ENCODE measurements at places on chromosomes 3 and 15.
A peak's percentile ranks its signal among the peaks of the same experiment; 100 is the strongest.

- no peak for DNase-seq
These were observed 2.9 kb downstream of the NR2C2 start for GRCh38 chr3:14950274-14950673.

GRCh38 chr3:61669203-61669602 lies 107.8 kb downstream of the PTPRG start:
- no peak for DNase-seq

GRCh38 chr15:66214246-66214645 lies 39.3 kb downstream of the MEGF11 start:
- no peak for DNase-seq

DNA sequence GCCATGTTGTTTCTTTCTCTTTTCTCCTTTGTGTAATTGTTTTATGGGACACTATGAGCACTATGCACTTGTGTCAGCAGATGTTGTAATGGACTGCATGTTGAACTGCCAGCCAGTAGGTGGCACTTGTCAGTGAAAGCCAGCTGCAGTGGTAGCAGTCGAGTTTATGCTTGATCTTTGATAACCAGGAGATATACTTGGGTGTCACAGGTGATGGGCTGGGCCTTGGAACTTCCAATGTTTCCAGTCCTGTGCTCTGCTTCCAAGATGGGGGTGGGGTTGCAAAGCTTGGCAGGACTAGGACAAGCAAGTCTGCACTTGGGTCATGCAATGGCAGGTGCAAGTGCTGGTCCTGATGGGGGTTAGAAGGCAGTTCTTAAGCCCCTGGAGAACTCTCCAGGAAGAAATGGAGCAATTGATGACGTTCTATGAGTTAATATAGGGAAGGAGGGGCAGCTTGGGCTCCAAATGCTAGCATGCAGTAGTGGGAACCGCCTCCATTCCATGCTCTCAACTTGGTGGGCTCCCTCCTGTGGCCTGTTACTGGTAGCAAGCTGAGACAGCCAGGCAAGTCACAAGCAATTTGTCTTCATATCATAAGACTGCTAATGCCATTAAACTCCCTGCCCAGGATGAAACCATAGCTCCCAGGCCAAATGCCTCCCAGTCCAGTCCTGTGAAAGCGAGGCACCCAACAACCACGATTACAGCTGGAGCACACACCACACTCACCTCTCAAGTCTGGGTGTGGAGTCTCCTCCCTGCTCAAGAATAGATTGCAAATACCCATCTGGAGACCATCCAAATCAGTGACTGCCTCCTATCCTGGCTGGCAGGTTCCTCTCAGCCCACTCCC lies 287.2 kb downstream of the CGGBP1 start:
- DNase-seq: no peak

- no peak for DNase-seq
These were observed 13.5 kb downstream of the OSBPL10 start for GRCh38 chr3:31967592-31967991.

DNA sequence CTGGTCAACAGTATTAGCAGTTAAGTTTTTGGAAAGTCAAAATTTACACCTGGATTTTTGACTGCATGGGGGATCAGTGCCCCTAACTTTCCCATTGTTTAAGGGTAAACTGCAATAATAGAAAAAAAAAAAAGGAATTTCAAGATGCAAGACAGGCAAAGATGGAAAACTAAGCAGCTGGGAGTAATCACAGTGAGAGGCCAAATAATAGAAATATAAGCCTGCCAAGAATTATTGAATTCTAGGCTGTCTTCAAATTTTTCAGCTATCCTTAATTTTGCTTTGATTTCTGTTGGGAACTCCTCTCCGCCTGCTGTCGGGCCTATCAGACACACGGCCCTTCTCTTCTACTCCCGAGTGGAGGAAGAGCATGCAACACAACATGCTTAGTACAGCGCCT lies 215.5 kb upstream of the LMCD1 start:
- no peak for DNase-seq

- no peak for DNase-seq
These were observed 211.4 kb downstream of the NR1D2 start for GRCh38 chr3:24156466-24156865.

DNA sequence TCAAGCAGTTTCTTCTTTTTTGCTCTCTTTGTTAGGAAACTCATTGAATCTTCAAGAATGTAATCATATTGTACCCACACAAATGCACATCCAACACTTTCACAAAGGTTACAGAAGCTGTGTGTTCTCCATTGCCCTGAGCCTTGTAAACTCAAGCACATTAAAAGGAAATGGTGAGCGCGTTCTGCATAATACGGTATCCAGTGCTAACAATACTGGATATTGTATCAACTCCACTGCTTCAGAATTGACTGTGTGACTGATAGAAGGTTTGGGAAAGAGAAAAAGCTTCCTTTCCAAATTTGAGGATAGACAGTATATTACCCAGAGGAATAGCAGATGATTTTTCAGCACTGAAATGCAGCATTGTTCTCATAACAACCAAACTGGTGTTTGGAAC lies 268.9 kb upstream of the RBMS3 start:
- no peak for DNase-seq

DNA sequence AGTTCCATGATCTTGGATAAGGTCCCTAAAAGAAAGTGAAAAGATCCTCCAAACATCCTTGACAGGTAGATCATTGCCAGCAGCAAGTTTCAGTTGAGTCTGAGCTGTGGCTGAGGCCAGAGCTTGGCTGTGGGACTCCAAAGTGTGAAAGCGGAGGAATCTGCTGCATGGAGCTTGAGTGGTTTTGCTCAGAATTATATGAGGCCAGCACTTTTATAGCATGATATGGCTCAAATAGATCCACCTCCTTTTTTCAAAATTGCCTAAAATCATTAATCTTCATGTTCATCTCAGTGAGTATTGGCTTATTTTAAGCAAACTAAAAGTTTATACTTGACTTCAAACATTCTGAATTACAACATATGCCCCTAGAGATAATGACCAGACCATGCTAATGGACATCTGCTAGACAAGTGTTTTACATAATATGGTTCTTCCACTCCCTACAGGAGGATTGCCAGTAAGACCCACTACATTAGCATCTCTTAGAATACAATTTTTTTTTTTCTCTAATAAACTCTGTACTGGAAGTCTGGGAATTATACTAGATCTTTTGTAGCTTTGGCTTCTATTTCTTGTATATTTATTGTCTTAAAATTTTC lies 368.1 kb downstream of the ZPLD1 start:
- DNase-seq: no peak

GRCh38 chr15:23416349-23417276 lies 30.4 kb downstream of the GOLGA6L2 start:
- peak; percentile 49 for DNase-seq

Data from psoas muscle (tissue), 8 donors.